ENCODE measurements at places on chromosomes 6 and 20. TPM values are rescaled to one million over a fixed set of nuclear protein-coding genes. Genes with fewer than 3 reads are reported as not detected.

MCCD1 gene
- not detected for total RNA-seq

DLL1 gene
- 0.19 TPM for total RNA-seq

SLC17A4 gene
- total RNA-seq: not detected

SLC22A16 gene
- 2.1 TPM for total RNA-seq

ID4 gene
- total RNA-seq: not detected

MYH7B gene
- 1.0 TPM for total RNA-seq

OCSTAMP gene
- not detected for total RNA-seq

Measured in naive thymus-derived CD4-positive, alpha-beta T cell (primary cell).